ENCODE measurements at places on chromosomes 6 and 20. TPM values are rescaled to one million over a fixed set of nuclear protein-coding genes. Genes with fewer than 3 reads are reported as not detected.

The DLL1 gene
- total RNA-seq = 0.21 TPM

The NKX2-4 gene
- not detected for total RNA-seq

The ID4 gene
- 0.88 TPM for total RNA-seq

The TEAD3 gene
- total RNA-seq = 4.6 TPM

The HTR1B gene
- 0.18 TPM for total RNA-seq

The HLA-DOA gene
- total RNA-seq = not detected

The CGAS gene
- total RNA-seq = 4.9 TPM

The FLRT3 gene
- 1.7 TPM for total RNA-seq

The ABCF1 gene
- total RNA-seq = 51.5 TPM

The ARMH2 gene
- total RNA-seq = not detected

The RCAN2 gene
- total RNA-seq = not detected

The CD93 gene
- not detected for total RNA-seq

The TNF gene
- not detected for total RNA-seq

The RSPO4 gene
- total RNA-seq = not detected

The RIPPLY2 gene
- not detected for total RNA-seq

The CPXM1 gene
- not detected for total RNA-seq

The TRIM40 gene
- total RNA-seq = not detected

The IBTK gene
- 31.3 TPM for total RNA-seq

The FAM184A gene
- not detected for total RNA-seq

The LPA gene
- total RNA-seq = 0.05 TPM

The PDCD2 gene
- total RNA-seq = 55.2 TPM

The TGIF2 gene
- total RNA-seq = 4.0 TPM

The ECT2L gene
- not detected for total RNA-seq

The SLC17A4 gene
- total RNA-seq = not detected

The SLC2A10 gene
- total RNA-seq = not detected

The TRAPPC3L gene
- total RNA-seq = not detected

The SLC12A5 gene
- total RNA-seq = 15.3 TPM

The ADGRB3 gene
- total RNA-seq = not detected

The CTAGE9 gene
- not detected for total RNA-seq

The ENPP3 gene
- total RNA-seq = not detected

The TRIM10 gene
- not detected for total RNA-seq

The RNF146 gene
- total RNA-seq = 11.1 TPM

The PSORS1C1 gene
- 3.7 TPM for total RNA-seq

The TBXT gene
- total RNA-seq = not detected

The TSBP1 gene
- total RNA-seq = not detected

The SLC35F1 gene
- total RNA-seq = not detected

The SLC24A3 gene
- total RNA-seq = not detected

The PLG gene
- total RNA-seq = not detected

The C6orf58 gene
- total RNA-seq = not detected

The FOXS1 gene
- total RNA-seq = 0.83 TPM

The PHACTR3 gene
- not detected for total RNA-seq

The CALHM4 gene
- not detected for total RNA-seq

The HDGFL1 gene
- not detected for total RNA-seq

The PTK6 gene
- 2.8 TPM for total RNA-seq

The PRDM1 gene
- total RNA-seq = 5.9 TPM

All from A549 treated with ZK216348 at 1 μM for 4 hours (cell line).